ENCODE measurements at places on chromosomes 6 and 20.

DNA sequence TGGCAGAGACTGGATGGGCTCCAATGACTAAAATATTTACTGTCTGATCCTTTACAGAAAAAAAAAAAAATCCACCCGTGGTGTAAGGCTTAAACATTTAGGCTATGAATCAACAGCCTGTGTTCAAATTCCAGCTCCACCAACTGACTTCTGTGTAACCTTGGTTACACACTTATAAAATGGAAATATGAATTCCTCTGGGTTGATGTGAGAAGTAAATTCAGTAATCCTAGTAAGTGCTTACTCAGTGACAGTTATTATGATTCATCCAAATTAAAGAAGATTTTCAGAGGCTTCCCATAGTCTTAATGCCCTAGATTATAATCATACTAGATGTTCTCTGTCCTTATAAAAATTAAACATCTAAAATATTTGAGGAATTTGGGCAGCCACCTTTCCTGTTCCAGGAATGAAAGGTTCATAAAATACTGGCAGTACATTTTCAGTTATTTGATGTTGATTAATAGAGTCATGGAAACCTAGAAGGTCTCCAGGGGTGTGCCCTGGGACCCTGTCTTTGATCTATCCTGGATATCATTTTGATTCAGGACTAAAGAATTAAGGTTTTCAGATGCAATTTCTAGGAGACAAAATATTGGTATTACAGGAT, 180.3 kb upstream of the ZNF217 start:
- no peak for DNase-seq

DNA sequence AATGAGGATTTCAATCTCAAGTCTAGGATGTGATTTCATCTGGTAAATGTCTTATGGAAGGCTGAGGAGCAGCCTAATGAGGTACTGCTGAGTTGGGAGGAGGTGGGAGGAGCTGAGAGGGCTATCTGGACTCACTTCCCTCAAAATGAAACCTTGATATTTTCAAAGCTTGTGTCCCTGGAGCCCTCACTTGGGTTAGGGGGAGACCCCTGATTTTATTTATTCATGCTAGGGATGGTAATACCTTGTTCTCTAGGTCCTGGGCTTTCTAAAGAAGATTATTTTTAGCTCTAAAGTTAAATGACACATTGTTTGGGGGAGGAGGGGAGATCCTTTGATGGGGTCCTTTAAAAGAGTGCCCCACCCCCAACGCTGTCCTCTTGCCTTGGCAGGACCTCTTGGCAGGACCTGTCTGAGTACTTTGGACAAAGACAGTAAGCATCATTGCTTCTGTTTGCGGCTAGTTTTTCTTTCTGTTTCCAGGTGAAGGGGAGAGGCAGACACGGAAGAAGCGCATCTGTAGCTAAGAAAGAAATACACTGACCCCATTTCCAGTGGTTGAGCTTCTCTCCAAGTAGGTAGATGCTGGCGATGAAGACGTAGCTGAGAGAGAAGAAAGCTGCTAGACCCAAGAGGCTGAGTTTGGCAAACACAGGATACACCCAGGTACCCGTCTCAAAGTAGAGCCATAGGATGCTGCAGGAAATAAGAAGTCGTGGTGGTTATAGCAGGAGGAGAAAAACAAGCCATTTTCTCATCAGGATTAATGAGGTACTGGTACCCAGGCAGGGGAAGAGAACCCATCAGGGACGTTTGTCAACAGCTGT, 55.6 kb downstream of the ADTRP start:
- DNase-seq: no peak

- peak; percentile 19 for DNase-seq
These were observed 77.8 kb downstream of the CD164 start for GRCh38 chr6:109304284-109305015.

- DNase-seq: no peak
These were observed 48.0 kb downstream of the MUC22 start for GRCh38 chr6:31058128-31058894.

- no peak for DNase-seq
These were observed 31.5 kb downstream of the RPF2 start for GRCh38 chr6:111013144-111013915.

GRCh38 chr20:23520185-23520584, 29.3 kb downstream of the CST8 start:
- DNase-seq: no peak
